ENCODE measurements at places on chromosomes 6 and 20. TPM values are rescaled to one million over a fixed set of nuclear protein-coding genes. Genes with fewer than 3 reads are reported as not detected.

DNA sequence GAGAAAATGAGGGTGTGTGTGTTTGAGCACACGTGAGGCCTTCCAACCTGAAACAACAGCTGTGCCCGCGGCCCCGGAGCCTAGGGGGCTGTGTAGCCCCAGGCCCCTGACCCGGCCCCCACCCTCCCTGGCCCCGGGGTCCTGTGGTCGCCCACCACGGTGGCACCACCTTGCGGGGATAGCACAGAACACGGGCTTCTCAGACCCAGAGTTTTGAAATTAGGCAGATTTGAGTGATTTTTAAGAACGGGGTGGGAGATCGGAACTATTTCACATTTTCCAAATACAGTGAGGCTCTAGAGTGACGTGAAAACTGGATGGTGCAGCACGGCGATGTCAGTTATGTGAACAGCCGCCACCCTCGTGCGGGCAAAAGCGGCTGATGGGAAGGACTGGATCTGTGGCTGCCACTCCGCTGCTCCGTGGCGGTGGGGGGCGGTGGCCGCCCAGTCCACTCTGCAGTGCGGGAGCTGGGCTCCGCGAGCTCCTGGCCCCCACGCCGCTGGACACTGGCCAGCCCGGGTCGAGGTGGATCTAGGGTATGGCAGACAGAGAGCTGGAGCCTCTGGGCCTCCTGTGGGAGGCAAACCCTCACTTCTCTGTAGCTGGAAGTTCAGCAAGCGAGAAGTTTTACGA, 17.3 kb upstream of the BHLHE23 start:
- H3K4me3 ChIP-seq = no peak overlapping the region
- no peak overlapping the region for H3K27ac ChIP-seq
- H3K27me3 ChIP-seq = no peaks in the 10 kb centered on the region

- H3K27ac ChIP-seq = no peak overlapping the region
- H3K27me3 ChIP-seq = no peaks in the 10 kb centered on the region
- H3K4me1 ChIP-seq = no peaks in the 10 kb centered on the region
- no peak for DNase-seq
- no peaks in the 10 kb centered on the region for H3K36me3 ChIP-seq
- H3K4me3 ChIP-seq = no peak overlapping the region
These were observed 298.2 kb downstream of the SAMD5 start for GRCh38 chr6:147806697-147807096.

The BPIFB6 gene
- not detected for total RNA-seq

The SLC26A8 gene
- total RNA-seq = not detected

The EXOC2 gene
- 44.6 TPM for total RNA-seq

The ZNF334 gene
- total RNA-seq = not detected

Data from CD4-positive, alpha-beta memory T cell (primary cell).